ENCODE measurements at places on chromosomes 16 and 17.
A peak's percentile ranks its signal among the peaks of the same experiment; 100 is the strongest.

DNA sequence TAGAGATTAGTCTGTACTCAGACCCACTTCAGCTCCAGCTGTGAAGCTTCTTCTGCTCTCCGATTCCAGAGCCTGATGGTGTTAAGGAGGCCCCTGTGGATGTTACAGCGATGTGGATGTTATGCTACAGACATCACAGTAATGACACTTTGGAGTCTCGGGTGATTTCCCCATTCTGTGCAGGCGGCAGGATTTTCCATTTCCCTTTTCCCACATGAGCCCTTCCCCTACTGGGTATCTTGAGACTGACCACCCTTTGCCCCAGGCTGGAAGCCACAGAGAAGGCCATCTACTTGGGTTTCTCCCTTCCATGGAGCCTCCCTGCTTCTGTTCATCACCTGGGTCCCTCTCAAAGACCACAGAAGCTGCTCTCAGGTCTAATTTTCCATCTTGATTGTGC, 78.3 kb downstream of the KCNJ12 start:
- no peak for DNase-seq

DNA sequence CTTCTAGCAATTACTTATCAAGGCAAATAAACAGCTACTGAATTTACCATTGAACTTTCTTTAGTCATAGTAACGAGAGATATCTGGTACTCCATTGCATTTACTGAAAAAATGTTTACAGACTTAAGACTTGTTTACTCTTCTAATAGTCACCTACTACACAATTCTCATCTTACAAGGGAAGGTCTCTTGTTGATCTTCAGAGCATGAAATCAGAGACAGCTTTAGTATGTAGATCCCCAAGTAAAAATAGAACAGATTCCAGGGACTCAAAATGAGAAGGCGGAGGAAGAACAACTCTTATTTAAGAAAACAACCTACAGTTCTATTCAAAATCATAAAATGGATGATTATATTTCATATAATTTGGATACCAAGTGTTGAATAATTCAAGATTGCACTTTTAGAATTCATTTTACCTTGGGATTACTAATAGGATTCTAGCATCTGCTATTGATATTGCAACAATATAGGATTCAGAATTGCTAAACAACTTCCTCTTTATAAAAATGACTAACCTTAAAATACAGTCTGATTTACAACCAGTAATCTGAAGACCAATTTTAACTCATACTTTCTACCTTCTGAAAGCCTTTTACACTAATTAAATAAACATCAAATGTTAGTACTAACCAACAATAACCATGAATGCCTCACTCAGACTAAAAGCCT, 20.8 kb downstream of the UBE2G1 start:
- no peak for DNase-seq

GRCh38 chr16:67326472-67327309, at the start of the genes KCTD19 and LRRC36:
Gene KCTD19 (minus strand): TSS chr16:67326741. CDS start chr16:67326707, 34 bp downstream.
Gene LRRC36 (plus strand): TSS chr16:67326815. CDS start chr16:67326863, 48 bp downstream.
- DNase-seq, result peak; percentile 6

- DNase-seq, result no peak
These were observed 6.3 kb downstream of the KDM8 start for GRCh38 chr16:27209591-27209990.

DNA sequence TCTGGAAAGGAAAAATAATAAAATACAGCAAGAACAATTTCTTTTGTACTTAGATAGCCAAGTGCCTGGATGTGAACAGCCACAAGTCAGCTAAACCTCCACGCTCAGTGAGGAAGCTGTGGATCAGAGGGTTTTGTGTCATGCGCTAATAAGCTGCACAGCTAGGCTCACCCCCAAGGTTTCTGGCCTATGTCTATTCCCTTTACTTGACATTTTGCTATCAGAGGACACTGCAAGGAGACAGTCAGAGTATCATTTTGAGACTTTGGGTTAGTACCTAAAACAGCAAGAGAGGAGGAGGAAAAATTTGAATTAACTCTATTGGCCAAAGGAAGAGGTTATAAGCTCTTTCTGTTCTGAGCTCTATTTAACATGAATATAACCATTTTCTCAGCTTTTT, 139.3 kb downstream of the KCNJ2 start:
- DNase-seq, result no peak

GRCh38 chr17:61639818-61640217, 48.8 kb upstream of the NACA2 start:
- DNase-seq, result no peak

GRCh38 chr16:48535831-48536613, 74.0 kb downstream of the N4BP1 start:
- no peak for DNase-seq
